ENCODE measurements at places on chromosomes 5 and 9.
A peak's percentile ranks its signal among the peaks of the same experiment; 100 is the strongest.

GRCh38 chr9:2934883-2935282 is 91.0 kb upstream of the PUM3 start:
- DNase-seq, result no peak

DNA sequence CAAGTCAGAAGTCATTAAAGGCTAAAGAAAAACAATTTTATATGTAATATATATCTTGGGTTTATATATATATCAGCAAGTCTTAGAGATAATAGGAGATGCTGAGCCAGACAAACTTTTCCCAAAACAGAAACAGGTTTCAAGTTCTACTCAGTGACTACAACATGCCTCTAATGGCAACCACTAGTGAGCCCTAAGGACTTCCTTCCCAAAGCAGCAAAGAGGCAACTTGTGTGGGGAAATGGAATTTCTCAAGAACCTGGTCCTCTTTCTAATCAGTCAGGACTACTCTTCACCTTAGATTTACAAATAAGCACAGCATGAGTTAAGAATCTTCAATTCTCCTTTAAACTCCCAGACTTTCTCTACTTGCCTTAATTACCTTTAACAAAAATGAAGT is 17.6 kb downstream of the RNF38 start:
- peak; percentile 59 for DNase-seq

DNA sequence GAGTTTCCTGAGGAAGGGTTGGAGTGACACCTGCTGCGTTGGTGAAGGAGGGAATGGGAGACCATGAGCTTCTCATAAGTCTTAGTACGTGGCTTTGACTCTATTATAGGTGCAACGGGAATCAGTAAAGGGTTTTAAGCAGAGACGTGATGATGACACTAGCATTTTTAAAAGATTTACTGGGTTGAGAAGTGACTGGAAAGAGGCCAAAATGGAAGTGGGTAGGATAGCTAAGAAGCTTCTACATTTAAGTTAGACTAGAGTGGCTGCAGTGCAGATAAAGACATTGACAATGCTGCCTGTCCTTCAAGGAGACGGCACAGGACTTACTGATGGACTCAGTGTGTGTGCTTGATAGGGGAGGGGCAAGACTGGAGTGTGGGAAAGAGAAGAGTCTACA is 6.2 kb downstream of the GAPT start:
- DNase-seq, result no peak

- no peak for DNase-seq
Observed at GRCh38 chr9:5635390-5635789, 6.5 kb downstream of the RIC1 start.

- DNase-seq, result no peak
Observed at GRCh38 chr5:1894243-1894642, 11.5 kb upstream of the IRX4 start.

GRCh38 chr9:34634551-34635248 is 2.9 kb downstream of the SIGMAR1 start:
- DNase-seq, result no peak

DNA sequence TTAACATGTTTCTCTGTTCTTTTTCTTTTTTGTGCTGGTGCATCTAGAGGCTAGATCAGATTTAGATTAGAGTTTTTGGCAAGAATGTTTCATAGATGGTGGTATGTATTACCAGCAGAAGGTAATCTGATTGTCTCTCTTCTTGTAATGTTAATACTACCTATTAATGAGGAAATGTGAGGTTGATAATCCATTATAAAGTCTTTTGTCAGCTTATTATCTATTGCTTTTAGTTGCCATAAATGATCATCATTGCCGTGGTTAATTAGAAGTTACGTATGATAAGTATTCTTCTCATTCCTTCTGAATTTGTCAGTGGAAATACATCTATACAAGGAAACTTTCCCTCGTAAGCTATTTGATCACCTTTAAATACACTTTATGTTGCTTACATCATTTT is 135.0 kb downstream of the PAM start:
- DNase-seq, result no peak

DNA sequence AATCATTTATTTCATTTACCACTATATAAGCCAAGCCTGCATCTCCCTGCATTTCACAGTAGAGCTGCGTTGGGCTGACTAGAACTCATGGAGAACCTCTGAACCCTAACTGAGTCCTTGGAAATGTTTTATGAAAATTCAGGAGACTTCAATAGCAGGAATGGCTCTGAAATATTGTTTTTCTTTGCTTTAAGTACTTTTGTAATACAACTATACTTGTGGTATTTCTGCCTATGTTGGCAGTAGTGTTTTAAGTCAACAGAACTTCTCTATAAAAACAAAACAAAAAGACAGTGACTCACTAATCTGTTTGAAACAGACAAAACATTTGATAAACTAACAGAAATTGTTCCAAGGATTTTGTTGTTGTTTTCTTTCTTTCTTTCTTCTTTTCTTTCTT is 489.2 kb upstream of the MEF2C start:
- DNase-seq, result no peak

- DNase-seq, result no peak
Observed at GRCh38 chr5:55187370-55187769, 14.4 kb upstream of the CDC20B start.

DNA sequence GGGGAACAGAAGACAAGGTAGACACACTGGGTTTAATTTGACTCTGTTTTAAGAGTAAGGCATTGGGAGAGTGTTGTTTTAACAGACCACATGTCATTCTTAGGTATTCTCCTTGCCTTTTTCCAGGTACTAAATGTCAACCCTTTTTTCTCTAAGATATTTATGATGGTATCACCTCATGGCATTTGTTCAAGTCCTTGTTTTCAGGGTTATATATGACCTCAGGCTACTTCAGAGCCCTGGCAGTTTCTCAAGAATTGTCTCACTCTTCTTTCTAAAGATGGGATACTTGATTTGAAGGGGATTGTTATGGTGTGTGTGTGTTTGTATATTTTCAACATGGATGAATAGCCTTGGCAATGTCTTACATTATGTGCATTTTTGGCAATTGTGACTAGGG is 131.1 kb upstream of the ACTBL2 start:
- no peak for DNase-seq

GRCh38 chr5:136053336-136054141 is 24.8 kb downstream of the TGFBI start:
- no peak for DNase-seq

DNA sequence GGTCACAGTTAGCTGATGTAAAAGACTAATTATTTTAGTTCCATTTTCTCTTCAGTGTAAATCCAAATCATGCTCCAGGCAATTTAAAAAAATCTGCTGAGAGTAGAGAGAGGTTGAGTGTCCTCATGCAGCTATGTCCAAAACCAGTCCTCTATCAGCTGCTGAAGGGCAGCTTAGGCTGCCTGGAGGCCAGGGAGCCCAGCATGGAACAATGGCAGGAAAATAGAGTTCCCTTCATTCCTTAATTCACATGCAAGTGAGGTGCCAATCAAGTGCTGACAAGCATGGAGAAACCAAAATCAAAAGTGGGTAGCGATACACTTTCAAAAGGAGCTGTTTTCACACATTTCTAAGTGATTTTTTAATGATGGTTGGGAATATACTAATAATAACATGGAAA is 78.3 kb upstream of the POU5F2 start:
- DNase-seq, result no peak

DNA sequence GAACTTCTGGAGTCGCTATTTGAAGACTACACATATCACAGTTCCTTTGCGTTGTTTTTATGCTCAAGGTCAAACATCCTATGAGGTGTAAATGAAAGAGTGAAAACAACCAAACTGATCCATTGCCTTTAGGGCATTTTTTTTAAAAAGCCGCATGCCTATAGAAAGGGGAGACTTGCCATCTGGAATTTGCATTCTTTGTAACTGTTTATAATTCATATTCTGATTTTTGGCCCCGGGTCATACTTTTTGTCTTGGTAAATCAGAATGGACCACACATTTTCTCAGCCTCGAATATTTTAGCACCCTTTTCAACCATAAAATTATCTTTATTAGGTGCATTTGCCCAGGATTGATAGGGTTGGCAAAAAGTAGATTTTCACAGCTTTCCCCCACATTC is 188.0 kb downstream of the GOLPH3 start:
- DNase-seq, result no peak

GRCh38 chr9:77019236-77019925 is at the start of gene FOXB2:
Gene FOXB2, plus strand, starts transcription at chr9:77019655. Its CDS starts 0 bp downstream, at chr9:77019655.
- DNase-seq, result no peak

- no peak for DNase-seq
Observed at GRCh38 chr5:53120165-53120564, 10.6 kb upstream of the MOCS2 start.

DNA sequence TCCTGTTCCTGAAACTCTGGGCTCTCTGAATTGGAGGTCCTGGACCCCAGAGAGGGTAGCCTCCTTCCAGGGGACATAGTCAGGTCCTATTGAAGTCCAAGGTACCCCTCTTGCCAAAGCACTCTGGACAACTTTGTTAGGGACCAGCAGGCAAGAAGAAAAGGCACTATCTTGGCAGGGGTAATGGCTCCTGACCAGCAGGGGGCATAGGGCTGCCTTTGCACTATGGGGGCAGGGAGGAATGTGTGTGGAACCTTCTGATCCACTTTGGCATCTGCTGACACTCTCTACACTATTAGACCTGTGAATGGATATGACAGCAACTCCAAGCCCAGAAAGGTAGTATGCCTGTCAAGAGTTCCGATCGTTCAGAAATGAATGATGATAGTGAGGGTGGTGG is 179.0 kb upstream of the CD180 start:
- DNase-seq, result no peak

- DNase-seq, result no peak
Observed at GRCh38 chr9:20083390-20083789, 294.6 kb upstream of the SLC24A2 start.

DNA sequence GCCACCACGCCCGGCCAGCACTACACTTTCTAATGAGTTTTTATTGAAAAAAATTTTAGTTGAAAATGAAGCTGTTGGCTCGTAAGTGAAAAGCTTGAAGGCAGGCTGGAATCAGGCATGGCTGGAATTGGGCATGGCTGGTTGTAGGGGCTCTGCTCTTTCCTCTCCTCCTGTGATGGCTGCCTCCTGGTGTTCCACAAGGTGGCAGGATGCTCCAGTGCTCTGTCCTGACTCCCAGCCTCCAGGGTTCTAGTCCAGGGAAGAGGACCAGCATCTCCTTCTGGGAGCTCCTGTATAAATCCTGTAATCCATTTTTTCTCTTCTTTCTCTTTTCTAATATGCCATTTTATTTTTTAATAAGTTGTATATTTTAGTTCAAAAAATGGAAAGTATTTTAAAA is 57.2 kb upstream of the DHFR start:
- DNase-seq, result no peak

DNA sequence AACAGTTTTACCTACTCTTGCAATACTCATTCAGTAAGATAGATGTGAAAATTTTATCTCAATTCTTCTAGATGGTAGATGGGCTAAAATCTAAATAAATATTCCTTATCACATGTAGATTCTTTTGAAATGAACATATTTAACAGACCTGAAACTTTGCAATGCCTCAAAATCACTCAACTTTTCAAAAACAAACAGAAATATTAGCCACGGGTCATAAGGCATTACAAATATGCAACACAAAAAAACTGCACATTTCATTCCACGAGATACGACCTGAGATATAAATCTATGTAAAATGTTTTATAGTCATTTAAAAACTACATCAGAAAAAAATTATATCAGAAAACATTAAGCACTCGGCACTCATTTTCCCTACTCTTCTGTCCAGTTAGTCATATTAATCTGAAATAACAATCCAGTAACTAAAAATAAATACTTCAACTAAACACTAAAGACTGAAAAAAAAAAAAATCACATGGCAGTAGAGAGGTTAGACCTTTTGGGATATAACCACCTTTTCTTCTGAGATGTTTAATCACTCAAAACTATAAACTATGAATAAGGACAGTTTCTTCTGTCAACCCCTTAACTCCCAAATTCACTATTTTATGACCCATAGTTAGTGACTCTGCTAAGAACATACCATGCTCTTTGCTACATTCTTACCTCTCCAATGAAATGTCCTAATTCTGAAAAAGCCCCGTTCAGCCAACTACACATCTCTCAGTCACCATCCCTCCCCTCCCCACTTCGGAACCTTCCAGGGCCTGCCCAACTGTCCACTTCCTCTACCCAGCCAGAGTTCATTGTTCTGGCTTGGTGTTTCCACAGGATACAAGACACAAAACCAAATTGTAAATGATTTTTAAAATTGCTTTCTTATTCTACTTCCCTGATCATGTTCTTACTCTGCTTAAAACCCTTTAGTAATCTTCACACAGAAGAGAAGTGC is 6.4 kb downstream of the HOMER1 start:
- DNase-seq, result peak; percentile 15

GRCh38 chr5:147855774-147856069 is 22.8 kb upstream of the SCGB3A2 start:
- no peak for DNase-seq

- no peak for DNase-seq
Observed at GRCh38 chr5:36058776-36059175, 7.9 kb downstream of the UGT3A2 start.

GRCh38 chr5:175343308-175343707 is 100.7 kb downstream of the DRD1 start:
- no peak for DNase-seq

DNA sequence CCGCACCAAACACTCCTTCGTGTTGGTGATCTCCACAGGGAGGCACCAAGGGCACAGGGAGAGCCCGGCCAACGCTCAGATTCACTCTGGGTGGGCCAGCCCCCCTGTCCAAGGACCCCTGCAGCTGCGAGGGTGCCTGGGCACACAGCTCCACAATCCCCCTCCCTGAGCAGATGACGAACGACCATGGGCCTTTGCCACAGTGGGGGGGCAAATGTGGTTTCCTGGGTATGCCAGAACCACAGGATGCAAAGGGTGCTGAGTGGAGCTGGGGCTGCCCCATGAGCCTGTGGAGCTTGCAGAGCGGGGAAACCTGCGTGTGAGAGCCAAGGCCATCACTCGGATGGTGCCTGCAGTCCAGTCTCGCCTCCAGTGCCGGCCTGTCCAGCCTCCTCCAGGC is 31.0 kb downstream of the LPCAT1 start:
- DNase-seq, result no peak

GRCh38 chr5:132829742-132830435 is 558 bp downstream of the SHROOM1 start:
- peak; percentile 75 for DNase-seq

Data from inflammatory macrophage treated with lipopolysaccharide for 1 hour (primary cell).